ENCODE measurements at places on chromosomes 7 and 10. TPM values are rescaled to one million over a fixed set of nuclear protein-coding genes. Genes with fewer than 3 reads are reported as not detected.

CACNA2D1 gene
- total RNA-seq, result 0.64 TPM

EBF3 gene
- not detected for total RNA-seq

PNLIP gene
- total RNA-seq, result not detected

RAB19 gene
- total RNA-seq, result not detected

BPGM gene
- total RNA-seq, result 12.1 TPM

FANK1 gene
- total RNA-seq, result 1.7 TPM

POLR3A gene
- total RNA-seq, result 19.6 TPM

AMZ1 gene
- total RNA-seq, result under 0.01 TPM

SPOCK2 gene
- 14.2 TPM for total RNA-seq

FAM107B gene
- total RNA-seq, result 18.5 TPM

CRTAC1 gene
- not detected for total RNA-seq

OR6B1 gene
- not detected for total RNA-seq

GHRHR gene
- total RNA-seq, result not detected

ARMC3 gene
- total RNA-seq, result 0.64 TPM

SH2D4B gene
- under 0.01 TPM for total RNA-seq

ERV3-1 gene
- 9.0 TPM for total RNA-seq

TMEM236 gene
- not detected for total RNA-seq

GDF2 gene
- not detected for total RNA-seq

SOSTDC1 gene
- total RNA-seq, result 0.24 TPM

CLEC5A gene
- total RNA-seq, result not detected

SLC13A4 gene
- not detected for total RNA-seq

SMO gene
- 8.0 TPM for total RNA-seq

ATP5MK gene
- 240 TPM for total RNA-seq

KLF6 gene
- total RNA-seq, result 97.4 TPM

DENND2A gene
- total RNA-seq, result 2.2 TPM

DEPP1 gene
- total RNA-seq, result 2.1 TPM

PAX4 gene
- not detected for total RNA-seq

FFAR4 gene
- total RNA-seq, result not detected

HOXA10 gene
- 2.2 TPM for total RNA-seq

SP4 gene
- total RNA-seq, result 4.5 TPM

RINT1 gene
- 8.0 TPM for total RNA-seq

PRF1 gene
- not detected for total RNA-seq

FAM241B gene
- total RNA-seq, result 0.96 TPM

ACBD7 gene
- 0.48 TPM for total RNA-seq

ADAM12 gene
- not detected for total RNA-seq
